ENCODE measurements at places on chromosomes 2 and 18. TPM values are rescaled to one million over a fixed set of nuclear protein-coding genes. Genes with fewer than 3 reads are reported as not detected.

Gene ERFE
- total RNA-seq, result not detected

DNA sequence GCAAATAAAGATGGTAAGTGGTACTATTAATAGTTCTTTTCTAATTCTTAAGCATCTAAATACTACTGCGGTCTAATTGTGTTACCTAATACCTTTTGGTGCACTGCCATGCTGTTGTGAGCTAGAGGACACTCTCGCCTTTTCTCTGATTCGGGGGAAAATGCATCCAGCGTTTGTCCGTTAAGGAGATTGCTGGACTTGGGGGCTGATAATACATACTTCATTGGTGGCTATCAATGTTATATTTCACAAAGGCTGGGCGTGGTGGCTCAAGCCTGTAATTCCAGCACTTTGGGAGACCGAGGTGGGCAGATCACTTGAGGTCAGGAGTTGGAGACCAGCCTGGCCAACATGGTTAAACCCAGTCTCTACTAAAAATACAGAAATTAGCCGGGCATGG lies 141.7 kb upstream of the TWIST2 start:
- H3K27ac ChIP-seq, result no peak overlapping the region
- H3K4me1 ChIP-seq, result no peaks in the 10 kb centered on the region
- no peaks in the 10 kb centered on the region for H3K36me3 ChIP-seq
- no peak overlapping the region for H3K4me3 ChIP-seq
- no peak for DNase-seq

Gene GBX2
- not detected for total RNA-seq

DNA sequence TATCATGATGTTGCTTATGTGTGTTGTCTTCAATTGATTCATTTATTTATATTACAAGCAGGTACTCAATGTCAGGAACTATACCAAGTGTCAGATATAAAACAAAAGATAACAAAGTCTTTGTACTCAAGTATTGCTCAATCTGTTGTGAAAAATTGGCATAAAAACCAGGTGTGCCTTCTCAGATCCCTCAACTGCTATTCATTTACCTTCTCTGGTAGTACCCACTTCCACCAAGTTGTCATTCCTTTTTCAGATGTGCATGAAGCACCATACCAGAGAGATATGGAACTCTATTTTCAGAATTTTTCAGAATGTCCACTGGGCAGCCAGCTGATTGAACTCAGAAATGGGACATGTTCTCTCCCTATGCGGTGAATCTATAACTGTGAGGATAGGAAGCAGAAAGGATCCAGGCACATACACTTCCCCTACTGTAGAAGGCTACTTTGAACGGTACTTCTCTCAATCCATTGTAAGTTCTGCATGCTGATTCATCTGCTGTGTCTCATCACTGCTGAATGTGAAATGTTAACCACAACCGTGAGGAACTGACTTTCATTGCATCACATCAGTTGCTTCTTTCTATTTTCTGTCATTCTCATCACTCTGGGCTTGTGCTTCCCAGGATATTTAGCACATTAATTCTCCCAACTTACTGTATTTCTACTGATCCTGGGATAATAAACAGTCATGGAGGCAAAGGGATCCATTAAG lies 1621.3 kb downstream of the SUCLG1 start:
- no peaks in the 10 kb centered on the region for H3K36me3 ChIP-seq
- no peaks in the 10 kb centered on the region for H3K27me3 ChIP-seq
- H3K27ac ChIP-seq, result no peak overlapping the region
- H3K4me1 ChIP-seq, result no peaks in the 10 kb centered on the region

- DNase-seq, result no peak
- no peaks in the 10 kb centered on the region for H3K27me3 ChIP-seq
- no peaks in the 10 kb centered on the region for H3K4me1 ChIP-seq
- no peak overlapping the region for H3K27ac ChIP-seq
- H3K4me3 ChIP-seq, result no peak overlapping the region
- no peaks in the 10 kb centered on the region for H3K36me3 ChIP-seq
Observed at GRCh38 chr2:145765874-145766273, 1246.0 kb upstream of the ZEB2 start.

Gene DNAJC5G
- not detected for total RNA-seq

Data from CD4-positive, alpha-beta memory T cell (primary cell).